ENCODE measurements at places on chromosomes 2 and 18.

DNA sequence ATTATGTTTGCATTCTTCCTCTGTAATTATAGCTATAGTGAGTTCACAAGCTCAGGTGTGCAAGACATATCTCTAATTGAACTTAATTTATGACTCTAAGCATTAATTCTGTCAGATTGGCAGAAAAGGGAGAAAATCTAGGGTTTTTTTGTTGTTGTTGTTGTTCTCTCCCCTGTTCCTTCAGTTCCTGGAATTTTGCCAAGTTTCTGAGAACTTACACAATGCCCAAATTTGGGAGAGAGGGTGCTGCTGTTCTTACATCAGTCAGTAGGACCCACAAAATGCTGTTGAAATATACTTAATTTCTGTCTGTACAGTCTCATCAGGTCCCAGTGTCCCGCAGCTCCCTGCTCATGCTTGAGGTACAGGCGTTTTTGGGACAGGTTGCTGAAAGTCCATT lies 221.8 kb upstream of the RBMS1 start:
- no peak for DNase-seq

- DNase-seq = no peak
Measured at GRCh38 chr2:8847400-8847799, 10.0 kb upstream of the KIDINS220 start.

GRCh38 chr2:135130751-135131150 lies 78.7 kb downstream of the RAB3GAP1 start:
- no peak for DNase-seq

GRCh38 chr2:181348107-181348837 lies 108.9 kb upstream of the ITGA4 start:
- DNase-seq = no peak

GRCh38 chr2:189548666-189549448 lies 31.7 kb downstream of the SLC40A1 start:
- no peak for DNase-seq

DNA sequence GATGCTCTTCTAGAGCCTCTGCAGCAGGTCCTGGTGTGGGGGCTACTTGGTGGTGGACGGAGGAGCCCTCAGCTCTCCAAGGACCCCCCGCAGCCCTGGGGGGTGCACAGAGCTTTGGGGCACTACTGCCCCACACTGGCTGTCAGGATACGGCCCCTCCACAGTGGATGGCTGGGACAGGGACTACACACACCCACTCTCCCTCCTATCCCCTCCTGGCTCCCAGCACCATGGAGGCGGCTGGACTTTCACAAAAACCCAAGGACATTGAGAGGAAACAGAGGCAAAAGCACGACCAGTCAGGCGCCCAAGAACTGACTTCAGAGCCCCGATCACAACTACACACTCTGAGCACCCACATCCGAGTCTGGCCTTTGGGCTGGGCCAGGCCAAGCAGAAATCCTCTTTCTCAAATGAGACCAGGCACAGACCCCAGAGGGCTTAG lies 12.6 kb downstream of the GPR35 start:
- DNase-seq = no peak

GRCh38 chr2:119760956-119761275 lies 1.2 kb downstream of the PTPN4 start:
- DNase-seq = peak; percentile 16

- no peak for DNase-seq
Measured at GRCh38 chr2:186437719-186438118, 48.3 kb upstream of the ZC3H15 start.

DNA sequence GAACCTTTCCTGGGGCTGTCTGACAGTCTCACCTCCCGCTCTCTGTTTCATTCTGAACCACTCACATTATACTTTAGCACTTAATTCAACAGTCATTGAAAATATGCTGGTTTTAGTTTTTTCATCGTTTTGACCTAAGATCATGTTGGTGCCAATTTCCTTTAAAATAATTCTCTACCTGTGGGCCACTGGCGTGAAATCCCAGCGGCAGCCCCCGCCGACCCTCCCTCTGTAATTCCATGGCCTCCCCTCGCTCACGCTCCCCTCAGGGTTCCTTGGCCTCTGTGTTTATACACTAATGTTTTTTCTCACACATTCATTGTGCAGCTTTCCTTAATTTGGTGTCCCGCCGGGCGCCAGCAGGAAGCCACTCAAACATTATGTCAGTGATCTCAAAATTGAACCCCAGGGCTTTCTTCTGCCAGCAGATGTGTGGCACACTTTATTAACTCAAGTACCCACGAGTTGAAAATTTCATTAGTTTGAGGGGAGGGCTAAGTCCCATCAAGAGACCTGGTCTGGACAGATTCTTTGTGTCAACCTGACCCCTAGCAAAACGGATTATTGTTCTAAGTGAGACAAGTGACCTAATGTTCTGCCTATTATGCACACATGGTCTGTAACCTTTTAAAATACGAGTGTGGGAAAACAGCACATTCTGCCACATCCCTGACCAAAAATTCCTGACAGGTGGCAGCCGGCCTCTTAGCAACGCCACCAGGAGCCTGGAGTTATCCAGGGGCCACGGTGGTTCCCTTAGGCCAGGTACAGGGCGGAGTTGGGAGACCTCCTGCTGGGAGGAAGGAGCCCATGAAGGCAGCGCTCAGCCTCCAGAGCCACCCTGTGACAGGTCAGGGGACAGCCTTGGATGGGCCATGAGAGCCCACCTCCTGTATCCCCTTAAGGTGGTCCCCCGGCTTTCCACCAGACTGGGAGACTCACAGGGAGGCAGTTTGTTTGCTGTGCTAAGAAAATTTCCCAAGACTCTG lies 53.1 kb downstream of the APOB start:
- DNase-seq = no peak

- DNase-seq = no peak
Measured at GRCh38 chr2:7281231-7282201, 364.3 kb downstream of the RNF144A start.

GRCh38 chr18:75582406-75582821 lies 154.9 kb upstream of the SMIM21 start:
- DNase-seq = no peak

- DNase-seq = no peak
Measured at GRCh38 chr18:66668706-66669105, 64.8 kb upstream of the CDH19 start.

- DNase-seq = no peak
Measured at GRCh38 chr2:121256720-121257479, 28.1 kb downstream of the TFCP2L1 start.

GRCh38 chr2:188244383-188244782 lies 47.3 kb upstream of the GULP1 start:
- no peak for DNase-seq

GRCh38 chr2:88471083-88471942 lies 18.8 kb upstream of the FOXI3 start:
- DNase-seq = no peak

- no peak for DNase-seq
Measured at GRCh38 chr2:71166812-71167211, 36.4 kb downstream of the MPHOSPH10 start.

DNA sequence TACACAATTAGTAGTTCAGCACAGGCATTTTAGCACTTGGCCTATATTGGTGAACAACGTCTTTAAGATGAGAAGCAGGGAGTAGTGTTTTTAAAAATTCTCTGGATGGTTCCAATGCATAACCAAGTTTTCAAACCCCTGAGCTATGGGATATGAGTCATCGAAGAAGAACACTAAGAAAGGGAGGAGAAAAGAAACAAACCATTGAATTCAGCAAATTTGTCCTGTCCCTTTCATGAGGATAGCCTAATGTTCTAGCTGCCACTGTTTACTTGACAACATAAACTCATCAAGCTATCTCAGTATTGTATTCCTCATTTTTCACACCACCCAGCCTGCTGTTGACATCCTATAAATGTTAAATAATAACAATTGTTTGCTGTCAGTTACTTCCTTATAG lies 158.0 kb downstream of the BARD1 start:
- no peak for DNase-seq

DNA sequence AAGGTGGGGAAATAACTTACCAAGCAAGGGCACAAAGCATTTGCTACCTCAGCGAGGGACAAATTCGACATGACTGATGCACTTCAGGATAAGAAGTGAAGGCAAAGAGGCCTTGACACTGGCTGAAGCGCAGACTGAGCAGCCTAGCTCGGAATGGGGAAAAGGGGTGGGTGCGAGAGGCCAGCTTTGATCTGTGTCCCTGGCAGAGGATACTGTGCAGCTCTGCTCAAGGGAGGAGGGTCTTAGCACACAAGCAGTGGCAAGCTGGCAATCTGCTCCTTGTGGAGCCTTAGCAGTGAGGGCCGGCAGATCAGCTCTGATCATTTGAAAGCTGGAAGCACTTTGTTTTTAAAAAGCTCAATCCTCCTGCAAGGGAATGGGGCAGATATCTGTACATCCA lies 222.3 kb downstream of the ZBTB7C start:
- DNase-seq = no peak

- DNase-seq = no peak
Measured at GRCh38 chr2:168246072-168246482, 1.3 kb downstream of the STK39 start.

GRCh38 chr18:22463076-22463475 lies 45.4 kb upstream of the CTAGE1 start:
- no peak for DNase-seq

DNA sequence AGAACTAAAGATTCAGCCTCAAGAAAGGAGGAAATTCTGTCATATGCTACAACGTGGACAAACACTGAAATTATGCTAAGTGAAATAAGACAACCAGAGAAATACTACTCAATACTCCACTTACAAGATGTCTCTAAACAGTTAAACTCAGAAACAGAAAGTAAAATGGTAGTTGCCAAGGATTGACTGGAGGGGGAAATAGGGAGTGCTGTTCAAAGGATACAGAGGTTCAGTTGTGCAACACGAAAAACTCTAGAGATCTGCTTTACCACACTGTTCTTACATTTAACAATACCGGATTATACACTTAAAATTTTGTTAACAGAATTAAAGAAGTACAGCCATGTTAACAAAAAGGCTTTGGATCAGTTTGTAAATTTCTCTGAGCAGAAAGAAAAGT lies 39.8 kb upstream of the C2orf15 start:
- DNase-seq = no peak

GRCh38 chr2:101762451-101763171 lies 65.1 kb downstream of the MAP4K4 start:
- DNase-seq = no peak

GRCh38 chr2:8255448-8255800 lies 426.4 kb upstream of the ID2 start:
- DNase-seq = no peak

DNA sequence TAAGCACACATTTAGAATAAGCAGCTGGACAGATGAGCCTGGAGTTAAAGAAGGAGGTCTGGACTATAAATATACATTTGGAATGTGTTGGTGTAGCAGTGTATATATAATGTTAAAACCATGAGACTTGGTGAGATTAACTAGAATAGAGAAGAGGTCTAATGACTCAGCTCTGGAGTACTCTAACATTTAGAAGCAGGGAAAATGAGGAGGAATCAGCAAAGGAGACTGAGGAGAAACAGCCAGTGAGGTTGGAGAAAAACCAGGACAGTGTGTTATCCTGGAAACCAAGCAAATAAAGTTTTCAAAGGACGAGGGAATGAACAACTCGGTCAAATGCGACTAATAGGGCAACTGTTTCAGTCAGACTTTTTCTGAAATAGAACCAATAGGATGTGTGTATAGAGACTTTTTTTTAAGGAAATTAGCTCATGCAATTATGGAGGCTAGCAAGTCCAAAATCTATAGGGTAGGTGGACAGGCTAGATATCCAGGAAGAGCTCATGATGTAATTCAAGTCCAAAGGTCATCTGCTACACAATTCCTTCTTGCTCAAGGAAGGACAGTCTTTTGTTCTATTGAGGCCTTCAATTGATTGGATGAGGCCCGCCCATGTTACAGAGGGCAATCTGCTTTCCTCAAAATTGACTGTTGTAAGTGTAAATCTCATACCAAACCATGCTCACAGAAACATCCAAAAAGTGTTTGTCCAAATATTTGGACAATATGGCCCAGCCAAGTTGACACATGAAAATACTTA lies 10.8 kb upstream of the SESTD1 start:
- no peak for DNase-seq

DNA sequence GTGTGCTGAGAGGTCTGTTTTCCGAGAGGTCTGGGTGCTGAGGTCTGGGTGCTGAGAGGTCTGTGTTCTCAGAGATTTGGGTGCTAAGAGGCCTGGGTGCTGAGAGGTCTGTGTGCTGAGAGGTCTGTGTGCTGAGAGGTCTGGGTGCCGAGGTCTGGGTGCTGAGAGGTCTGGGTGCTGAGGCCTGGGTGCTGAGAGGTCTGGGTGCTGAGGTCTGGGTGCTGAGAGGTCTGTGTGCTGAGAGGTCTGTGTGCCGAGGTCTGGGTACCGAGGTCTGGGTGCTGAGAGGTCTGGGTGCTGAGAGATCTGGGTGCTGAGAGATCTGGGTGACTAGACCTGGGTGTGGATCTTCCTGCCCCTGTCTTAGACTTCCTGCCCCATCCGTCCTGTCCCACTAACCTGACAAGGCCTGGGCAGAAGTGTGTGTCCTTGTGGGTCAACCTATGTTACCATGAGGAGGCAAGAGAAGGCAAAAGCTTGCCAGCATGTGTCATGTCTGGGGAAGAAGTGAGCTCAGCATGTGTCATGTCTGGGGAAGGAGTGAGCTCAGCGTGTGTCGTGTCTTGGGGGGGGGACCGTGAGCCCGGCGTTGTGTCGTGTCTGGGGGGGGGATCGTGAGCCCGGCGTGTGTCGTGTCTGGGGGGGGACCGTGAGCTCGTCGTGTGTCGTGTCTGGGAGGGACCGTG lies 69.3 kb downstream of the KCNG2 start:
- DNase-seq = no peak

DNA sequence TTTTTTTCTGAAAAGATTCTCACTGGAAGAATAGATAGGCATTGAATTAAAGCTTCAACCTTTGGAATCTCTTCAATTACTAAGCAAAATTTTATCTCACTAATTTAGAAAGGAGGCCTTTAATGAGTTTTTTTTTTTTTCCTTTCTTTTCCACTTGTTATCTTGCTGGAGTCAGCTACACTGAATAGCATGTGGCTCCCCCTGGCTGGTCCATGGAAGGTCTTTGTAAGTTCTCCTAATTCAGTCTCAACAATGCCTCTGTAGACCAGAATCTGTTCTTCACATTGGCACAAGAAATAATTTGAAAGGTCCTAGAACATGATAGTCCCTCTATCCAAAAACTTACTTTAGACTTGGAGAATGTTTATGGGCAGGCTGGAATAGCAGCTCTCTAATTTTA lies 24.2 kb upstream of the SCN1A start:
- no peak for DNase-seq

DNA sequence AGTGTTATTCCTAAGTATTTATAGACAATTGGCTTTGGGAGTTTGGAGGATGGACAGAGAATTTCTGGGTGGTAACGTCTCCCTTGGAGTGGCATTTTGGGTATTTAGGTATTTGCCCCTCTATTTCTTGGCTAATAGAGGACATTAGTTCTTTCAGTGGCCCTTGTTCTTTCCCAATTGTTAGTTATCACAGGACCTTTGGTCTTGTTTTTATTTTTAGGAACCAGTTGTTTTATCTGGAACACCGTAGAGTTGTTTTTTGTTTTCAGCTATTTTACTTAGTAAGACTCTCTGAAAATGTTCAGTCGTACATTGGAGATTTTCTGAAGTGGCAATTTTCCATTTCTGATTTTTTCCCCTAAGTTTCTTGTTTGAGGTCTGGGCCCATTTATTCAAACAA lies 40.5 kb upstream of the TNFRSF11A start:
- DNase-seq = no peak

GRCh38 chr18:73752546-73752945 lies 395.1 kb downstream of the FBXO15 start:
- DNase-seq = no peak

All from activated CD4-positive, alpha-beta T cell treated with anti-CD3 and anti-CD28 coated beads, Interleukin-10, Interleukin-2, amounts not matched to agents 100 ng/mL and 50 ng/mL, durations not matched to agents 16 hours and 8 hours (primary cell).